ENCODE measurements at places on chromosomes 7 and 10. TPM values are rescaled to one million over a fixed set of nuclear protein-coding genes. Genes with fewer than 3 reads are reported as not detected.

The PLXDC2 gene
- total RNA-seq, result 4.3 TPM

The ZC3HAV1L gene
- 9.2 TPM for total RNA-seq

The MCU gene
- 32.3 TPM for total RNA-seq

The CNTNAP2 gene
- 0.58 TPM for total RNA-seq
